Skin of body (tissue), 3 donors: ENCODE measurements at places on chromosomes 7 and 10. TPM values are rescaled to one million over a fixed set of nuclear protein-coding genes. Genes with fewer than 3 reads are reported as not detected.

The SFTPA1 gene
- total RNA-seq: not detected

The FZD8 gene
- total RNA-seq: 7.6 TPM

The TRIM56 gene
- 10.1 TPM for total RNA-seq

The CRPPA gene
- 4.1 TPM for total RNA-seq
